Stimulated activated CD4-positive, alpha-beta T cell treated with anti-CD3 and anti-CD28 coated beads, Interleukin-1b, Interleukin-23, amount 100 ng/mL, for 48 hours (primary cell): ENCODE measurements at places on chromosomes 2 and 18.

DNA sequence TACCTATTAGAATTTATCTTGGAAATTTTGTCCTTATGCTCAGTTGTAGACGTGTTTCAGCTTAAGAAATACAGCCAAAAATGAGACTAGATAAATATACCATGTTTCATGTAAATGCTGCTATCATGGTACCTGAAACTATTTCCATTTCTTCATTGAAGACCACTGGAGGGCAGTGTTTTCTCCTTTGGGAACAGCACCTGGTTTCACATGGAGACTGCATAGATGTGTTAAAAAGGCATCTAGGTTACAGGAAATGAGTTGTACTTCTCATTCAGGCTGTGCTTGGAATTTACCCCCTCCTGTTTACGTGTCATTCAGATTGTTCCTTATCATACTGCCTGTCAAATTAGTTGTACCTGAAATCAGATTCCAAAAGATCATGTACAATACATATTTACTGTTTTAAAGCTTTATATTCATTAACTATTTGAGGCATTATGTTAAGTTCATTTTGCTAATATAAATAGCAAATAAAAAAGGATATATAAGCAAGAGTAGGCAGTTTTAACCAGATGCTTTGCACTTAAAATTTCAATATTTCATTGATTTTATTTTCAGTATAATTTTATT lies 57.3 kb upstream of the PSMD14 start:
- no peak for DNase-seq

- no peak for DNase-seq
These were observed 123.4 kb downstream of the DOCK10 start for GRCh38 chr2:224918626-224919471.

DNA sequence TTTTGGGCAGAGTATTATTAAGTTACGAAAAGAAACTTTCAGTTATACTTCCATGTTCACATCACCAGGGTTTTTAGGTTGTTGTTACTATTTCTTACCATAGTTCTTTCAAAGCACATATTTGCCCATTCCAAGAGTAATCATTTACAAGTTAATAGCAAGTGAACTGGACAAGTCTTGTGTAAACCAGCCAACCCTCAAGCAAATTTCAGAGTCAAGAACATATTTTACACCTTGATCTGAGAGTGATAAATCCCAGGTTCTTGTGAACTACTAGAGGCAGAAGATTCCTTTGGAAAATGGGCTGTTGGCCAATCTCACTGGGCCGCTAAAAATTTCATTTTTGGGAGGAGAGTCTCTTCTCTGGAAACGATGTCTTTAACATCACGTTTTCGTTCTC lies 2.7 kb upstream of the ASAP2 start:
- no peak for DNase-seq

- no peak for DNase-seq
These were observed 885.7 kb upstream of the KLHL29 start for GRCh38 chr2:22499082-22499839.

DNA sequence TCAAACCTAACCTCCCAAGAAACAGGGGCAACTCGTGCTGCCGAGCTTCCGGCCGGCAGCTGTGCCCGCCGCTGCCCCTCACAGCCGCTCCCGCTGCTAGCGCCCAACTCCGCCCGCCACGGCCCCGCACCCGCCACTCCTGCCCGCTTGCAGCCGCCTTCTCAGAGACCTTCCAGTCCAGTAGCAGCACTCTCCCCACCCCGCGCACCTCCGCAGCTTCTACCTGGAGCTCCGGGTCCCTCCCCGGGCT lies 722 bp upstream of the C2orf15 start:
- no peak for DNase-seq

DNA sequence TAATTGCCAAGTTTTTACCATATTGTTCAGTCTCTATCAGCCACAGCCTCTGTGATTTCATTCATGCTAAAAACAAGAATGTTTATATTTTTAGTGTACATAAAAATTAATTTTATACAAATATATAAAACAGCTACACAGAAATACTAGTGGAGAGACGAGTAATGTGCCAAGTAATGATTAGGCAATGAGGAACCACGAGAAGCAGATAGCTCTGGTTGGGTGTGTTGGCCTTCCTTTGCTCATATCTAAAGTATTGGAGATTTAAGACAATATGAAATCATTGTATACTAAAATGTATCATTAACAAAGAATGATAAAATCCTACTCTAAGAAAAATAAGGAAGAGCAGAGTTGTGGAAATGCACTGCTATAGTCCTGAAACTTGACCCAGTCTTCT lies 326.7 kb downstream of the AGAP1 start:
- no peak for DNase-seq
